A549 treated with DMSO at 1 μM for 4 hours (cell line): ENCODE measurements at places on chromosomes 6 and 20. TPM values are rescaled to one million over a fixed set of nuclear protein-coding genes. Genes with fewer than 3 reads are reported as not detected.

GABBR1 gene
- 3.9 to 6.6 TPM (median 5.7 TPM) in 5 replicates for total RNA-seq

KCNK16 gene
- total RNA-seq = not detected in 5 replicates

OR12D3 gene
- not detected in 5 replicates for total RNA-seq

TAF11 gene
- total RNA-seq = 19.3 to 21.7 TPM (median 20.3 TPM) in 5 replicates

DPPA5 gene
- total RNA-seq = not detected in 5 replicates

LRP11 gene
- total RNA-seq = 32.7 to 48.4 TPM (median 43.0 TPM) in 5 replicates

MYCT1 gene
- total RNA-seq = 0.03 to 0.12 TPM (median 0.05 TPM) in 3 of 5 replicates, not detected in the others

EGFL8 gene
- 0.73 to 2.2 TPM (median 1.5 TPM) in 5 replicates for total RNA-seq
